ENCODE measurements at places on chromosomes 12 and 14.

GRCh38 chr12:6927379-6928021, at the start of gene ATN1:
ATN1 (plus strand) TSS chr12:6927959; CDS start chr12:6934002, 6,043 bp downstream.
- DNase-seq: peak; percentile 52

DNA sequence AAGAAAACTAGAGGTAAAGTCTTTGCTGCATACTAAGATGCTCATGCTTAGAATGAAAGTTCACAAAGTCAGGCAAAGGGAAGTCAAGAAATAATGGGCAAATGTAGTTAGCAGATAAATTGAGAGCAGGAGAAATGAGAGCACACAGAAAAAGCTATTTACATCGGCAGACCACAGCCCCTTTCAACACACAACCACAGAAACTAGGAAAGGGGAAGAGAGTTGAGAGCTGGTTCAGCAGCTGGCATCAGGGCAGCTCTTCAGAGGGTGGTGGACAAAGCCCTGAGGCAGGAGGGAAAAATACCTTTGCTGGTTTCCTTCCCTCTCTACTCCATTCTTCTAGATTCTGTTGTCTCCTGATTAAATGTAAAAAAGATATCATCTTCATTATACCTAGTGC, 95.4 kb upstream of the ANO4 start:
- no peak for DNase-seq

- DNase-seq: no peak
Observed at GRCh38 chr14:49999146-49999761, 106.4 kb downstream of the ARF6 start.

- peak; percentile 51 for DNase-seq
Observed at GRCh38 chr12:6039894-6040601, 84.4 kb downstream of the VWF start.

GRCh38 chr14:19902409-19902808, 18.0 kb upstream of the OR4K5 start:
- DNase-seq: no peak

GRCh38 chr12:2283916-2284315, 231.1 kb downstream of the CACNA1C start:
- DNase-seq: no peak

- no peak for DNase-seq
Observed at GRCh38 chr12:65495233-65495632, 216.8 kb downstream of the MSRB3 start.

GRCh38 chr12:50627491-50627890, 122.7 kb downstream of the DIP2B start:
- no peak for DNase-seq

GRCh38 chr14:54322246-54322645, 74.6 kb upstream of the CDKN3 start:
- DNase-seq: no peak

- no peak for DNase-seq
Observed at GRCh38 chr12:116000252-116000651, 277.2 kb downstream of the MED13L start.

- DNase-seq: peak; percentile 82
Observed at GRCh38 chr12:127925971-127926370, 341.0 kb upstream of the TMEM132C start.

- DNase-seq: no peak
Observed at GRCh38 chr12:121514184-121514742, 66.6 kb downstream of the KDM2B start.

DNA sequence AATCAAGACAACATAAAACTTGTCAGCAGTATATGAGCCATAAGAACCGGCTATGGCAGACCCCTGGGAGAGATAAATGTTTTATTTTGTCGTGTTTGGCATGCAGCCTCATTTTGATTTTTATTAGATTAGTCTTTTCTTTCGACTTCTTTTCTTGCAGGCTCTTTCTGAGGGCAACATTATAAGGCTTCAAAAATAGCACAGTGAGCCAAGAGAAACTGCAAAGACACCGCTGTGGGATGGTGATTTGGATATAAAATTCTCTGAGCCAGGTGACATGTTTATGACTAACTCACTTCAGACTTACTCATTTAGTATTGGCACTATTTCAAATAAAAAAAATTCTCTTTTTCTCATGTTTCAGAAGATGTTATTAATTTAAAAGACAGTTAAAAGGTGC, 96.8 kb upstream of the PKP2 start:
- no peak for DNase-seq

GRCh38 chr12:12032260-12032791, 38.4 kb upstream of the BCL2L14 start:
- DNase-seq: no peak

All from NCI-H526 (cell line).